ENCODE measurements at places on chromosomes 7 and 10. TPM values are rescaled to one million over a fixed set of nuclear protein-coding genes. Genes with fewer than 3 reads are reported as not detected.

SRGN gene
- total RNA-seq: not detected

ITPRID1 gene
- 0.45 TPM for total RNA-seq

AGK gene
- 37.9 TPM for total RNA-seq

EPDR1 gene
- total RNA-seq: 13.8 TPM

C1QL3 gene
- 0.85 TPM for total RNA-seq

BMI1 gene
- total RNA-seq: 9.7 TPM

SLC26A5 gene
- total RNA-seq: 0.49 TPM

- DNase-seq: no peak
Measured at GRCh38 chr7:16817536-16817935, 12.7 kb upstream of the AGR2 start.

- no peak for DNase-seq
Measured at GRCh38 chr10:33869028-33869427, 534.6 kb upstream of the NRP1 start.

- DNase-seq: no peak
Measured at GRCh38 chr10:113131613-113132261, 181.7 kb downstream of the TCF7L2 start.

GRCh38 chr7:20141666-20142065 lies 75.5 kb downstream of the MACC1 start:
- DNase-seq: no peak

- DNase-seq: peak; percentile 54
Measured at GRCh38 chr10:89206402-89207180, 526 bp downstream of the CH25H start.

GRCh38 chr10:111077785-111078504 lies 1.1 kb downstream of the ADRA2A start:
- peak; percentile 47 for DNase-seq

DNA sequence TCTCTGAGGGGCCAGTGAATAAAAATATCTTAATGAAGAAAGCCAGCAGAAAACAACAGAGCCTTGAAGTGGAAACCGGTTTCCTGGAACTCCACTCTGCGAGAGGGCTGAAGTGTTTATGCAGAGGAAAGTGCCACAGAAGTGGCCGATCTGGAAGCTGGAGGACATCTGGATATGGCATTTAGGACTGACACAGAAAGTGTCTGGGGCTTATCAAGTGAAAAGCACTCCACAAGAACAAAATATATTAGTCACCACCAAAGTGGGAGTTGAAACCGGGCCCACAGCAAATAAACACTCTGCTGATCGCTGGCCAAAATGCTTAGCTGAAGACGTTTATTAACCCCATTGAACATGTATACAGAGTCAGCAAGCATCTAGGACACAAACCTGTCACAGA lies 7.8 kb downstream of the NOD1 start:
- no peak for DNase-seq

GRCh38 chr10:62451611-62451975 lies 77.4 kb downstream of the ZNF365 start:
- DNase-seq: no peak

DNA sequence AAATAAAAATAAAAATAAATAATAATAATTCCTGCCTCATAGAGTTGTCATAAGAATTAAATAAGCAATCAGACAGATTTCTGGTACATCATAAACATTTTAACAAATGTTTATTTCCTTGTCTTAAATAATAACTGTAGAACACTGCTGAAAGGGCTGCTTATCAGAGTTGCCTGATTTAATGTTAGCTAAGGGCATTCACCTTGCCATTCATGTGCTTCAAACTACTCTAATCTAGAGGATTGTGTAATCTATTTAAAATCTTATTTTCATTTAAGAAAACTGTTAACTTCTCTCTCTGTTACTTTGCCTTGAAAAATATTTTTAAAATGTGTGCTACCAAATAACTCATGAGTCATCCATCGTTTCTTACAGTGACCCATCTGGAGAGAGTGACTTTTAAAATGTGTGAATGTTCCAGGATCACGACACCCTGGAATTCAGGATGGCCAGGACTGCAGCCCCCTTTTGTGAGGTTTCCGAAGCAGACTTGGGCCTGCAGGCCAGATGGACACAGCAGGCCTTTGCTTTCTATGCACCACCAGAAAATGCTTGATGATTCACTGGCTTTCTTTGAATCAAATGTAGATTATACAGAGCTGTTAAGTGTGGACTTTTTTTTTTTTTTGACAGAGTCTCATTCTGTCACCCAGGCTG lies 109.1 kb upstream of the TNS3 start:
- DNase-seq: no peak

GRCh38 chr7:18400275-18400674 lies 95.3 kb upstream of the HDAC9 start:
- no peak for DNase-seq

DNA sequence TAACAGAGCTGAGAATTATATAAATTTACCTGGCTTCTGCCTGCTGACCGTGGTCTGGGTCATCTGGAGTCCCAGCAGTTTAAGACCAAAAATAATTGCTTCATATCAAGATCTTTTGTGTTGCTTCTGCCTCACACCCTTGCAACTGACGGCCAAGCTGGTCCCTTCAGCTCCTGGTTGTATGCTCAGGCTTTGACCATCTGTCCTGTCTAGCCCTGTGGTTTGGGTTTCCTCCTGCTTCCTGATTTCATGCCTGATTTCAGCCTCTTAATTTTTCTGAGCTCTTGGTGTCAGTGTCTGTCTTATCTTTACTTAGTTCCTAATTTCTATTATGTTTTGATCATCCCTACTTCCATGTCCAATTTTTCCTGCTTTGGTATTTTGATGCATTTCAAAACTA lies 87.9 kb upstream of the PLXDC2 start:
- no peak for DNase-seq

DNA sequence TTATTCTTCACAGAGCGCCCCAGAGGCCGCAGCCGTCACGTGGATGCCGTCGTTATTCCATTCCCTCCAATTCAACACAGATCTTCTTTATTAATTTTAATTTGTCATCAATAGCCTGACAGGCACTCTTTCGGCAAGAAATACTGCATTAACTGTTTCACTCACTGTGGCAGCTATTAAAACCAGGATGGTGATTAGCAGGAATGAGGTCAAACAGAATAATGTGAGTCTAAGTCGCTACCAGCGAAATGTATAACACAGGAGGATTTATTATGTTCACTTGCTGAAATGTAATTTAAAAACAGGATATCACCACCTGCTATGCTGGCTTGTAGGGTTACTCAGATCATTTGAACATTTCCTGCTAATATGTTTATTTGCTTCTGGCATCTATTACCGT lies 74.2 kb upstream of the MGMT start:
- DNase-seq: no peak

DNA sequence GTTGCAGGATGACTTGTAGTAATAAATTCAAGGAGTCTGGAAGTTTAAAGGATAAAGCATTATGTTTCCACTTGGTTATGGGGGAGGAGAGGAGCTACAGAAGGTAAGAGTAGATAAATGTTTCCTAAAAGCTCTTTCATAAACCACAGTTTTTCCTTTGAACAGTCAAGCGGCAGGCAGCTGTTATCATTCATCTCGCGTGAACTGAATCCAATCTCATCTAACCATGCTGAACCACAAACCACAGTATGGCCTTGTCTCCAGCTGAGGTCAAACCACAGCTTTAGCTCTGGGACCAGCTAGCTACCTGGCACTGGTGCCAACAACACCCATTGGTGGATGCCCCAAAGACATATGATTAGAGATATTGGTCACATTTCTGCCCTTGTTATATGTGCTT lies 63.3 kb downstream of the NOC3L start:
- DNase-seq: no peak

GRCh38 chr7:151885202-151885580 lies 8.3 kb upstream of the PRKAG2 start:
- no peak for DNase-seq

GRCh38 chr7:16433568-16434122 lies 12.3 kb upstream of the CRPPA start:
- DNase-seq: no peak

- no peak for DNase-seq
Measured at GRCh38 chr10:33721509-33721908, 387.0 kb upstream of the NRP1 start.

DNA sequence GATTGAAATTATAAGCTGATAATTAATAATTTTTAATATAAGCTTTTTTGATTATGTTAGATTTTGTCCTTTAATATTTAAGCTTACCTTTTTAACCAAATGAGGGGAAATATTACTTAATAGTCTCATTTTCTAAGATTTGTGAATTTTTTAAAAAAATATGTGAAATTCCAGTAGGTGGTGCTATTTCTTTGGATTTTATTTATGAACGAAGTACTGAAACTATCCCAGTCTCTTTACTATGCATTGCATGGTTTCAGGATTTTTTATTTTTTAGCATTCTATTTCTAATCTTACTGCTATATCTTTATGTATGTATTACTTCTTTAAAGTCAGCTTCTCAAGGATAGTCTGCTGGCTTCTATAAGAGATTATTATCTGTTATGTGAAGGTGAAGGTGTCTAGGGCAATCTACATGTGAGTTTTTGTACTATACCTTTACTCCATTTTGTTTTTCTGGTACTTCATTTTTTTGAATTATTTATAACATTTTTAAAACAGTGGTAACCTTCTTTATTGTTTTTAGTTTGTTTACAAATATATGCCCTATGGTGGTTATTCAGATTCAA lies 78.3 kb downstream of the ATRNL1 start:
- DNase-seq: peak; percentile 44

GRCh38 chr10:49268185-49268584 lies 30.8 kb upstream of the C10orf71 start:
- no peak for DNase-seq

DNA sequence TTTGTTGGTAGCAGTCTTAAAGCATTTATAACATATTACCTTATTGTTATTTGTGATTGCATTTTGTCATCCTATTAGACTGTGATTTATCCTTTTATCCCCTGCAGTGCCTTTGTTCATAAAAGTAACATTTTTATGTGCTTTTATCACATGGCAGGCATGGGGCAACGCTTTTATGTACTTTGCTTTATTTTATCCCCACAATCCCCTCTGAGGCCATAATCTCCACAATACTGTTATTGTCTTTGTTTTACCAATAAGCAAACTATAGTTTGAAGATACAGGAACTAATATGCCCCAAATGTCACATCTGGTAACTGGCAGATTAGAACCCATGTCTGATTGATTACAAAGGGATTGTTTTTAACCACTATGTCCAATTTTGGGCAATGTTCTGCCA lies 613.5 kb downstream of the REEP3 start:
- DNase-seq: no peak

DNA sequence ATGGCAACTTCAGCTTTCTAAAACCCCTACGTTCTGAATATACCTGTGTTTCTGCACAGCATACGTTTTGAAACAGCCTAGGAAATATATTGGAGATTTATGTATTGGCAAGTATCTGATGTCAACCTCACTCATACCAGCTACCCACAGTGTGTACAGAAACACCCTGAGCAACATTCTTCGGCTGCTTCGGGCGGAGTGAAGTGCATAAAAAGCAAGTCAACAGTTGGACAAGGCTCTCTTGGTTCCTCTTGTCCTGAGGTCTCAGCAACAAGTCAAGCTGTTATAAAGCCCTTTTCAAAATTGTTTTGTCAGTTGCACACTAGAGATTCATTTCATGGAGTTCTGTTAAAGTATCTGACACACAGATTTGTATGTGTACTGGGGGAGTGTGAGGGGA lies 40.0 kb upstream of the PAPSS2 start:
- DNase-seq: no peak

GRCh38 chr10:76558996-76559891 lies 1078.4 kb downstream of the KCNMA1 start:
- DNase-seq: no peak

Data from GM23338 (cell line).